ENCODE measurements at places on chromosomes 7 and 10. TPM values are rescaled to one million over a fixed set of nuclear protein-coding genes. Genes with fewer than 3 reads are reported as not detected.

TFPI2 gene
- total RNA-seq = 23.7 TPM

WNT2 gene
- 17.1 TPM for total RNA-seq

AQP1 gene
- 1,768 TPM for total RNA-seq

GRCh38 chr7:32461484-32461883 lies 28.7 kb downstream of the LSM5 start:
- DNase-seq = no peak
- H3K27me3 ChIP-seq = no peaks in the 10 kb centered on the region
- H3K27ac ChIP-seq = no peak overlapping the region
- H3K4me3 ChIP-seq = no peak overlapping the region
- H3K36me3 ChIP-seq = no peaks in the 10 kb centered on the region
- no peaks in the 10 kb centered on the region for H3K4me1 ChIP-seq

PLEKHA1 gene
- total RNA-seq = 22.3 TPM

DNA sequence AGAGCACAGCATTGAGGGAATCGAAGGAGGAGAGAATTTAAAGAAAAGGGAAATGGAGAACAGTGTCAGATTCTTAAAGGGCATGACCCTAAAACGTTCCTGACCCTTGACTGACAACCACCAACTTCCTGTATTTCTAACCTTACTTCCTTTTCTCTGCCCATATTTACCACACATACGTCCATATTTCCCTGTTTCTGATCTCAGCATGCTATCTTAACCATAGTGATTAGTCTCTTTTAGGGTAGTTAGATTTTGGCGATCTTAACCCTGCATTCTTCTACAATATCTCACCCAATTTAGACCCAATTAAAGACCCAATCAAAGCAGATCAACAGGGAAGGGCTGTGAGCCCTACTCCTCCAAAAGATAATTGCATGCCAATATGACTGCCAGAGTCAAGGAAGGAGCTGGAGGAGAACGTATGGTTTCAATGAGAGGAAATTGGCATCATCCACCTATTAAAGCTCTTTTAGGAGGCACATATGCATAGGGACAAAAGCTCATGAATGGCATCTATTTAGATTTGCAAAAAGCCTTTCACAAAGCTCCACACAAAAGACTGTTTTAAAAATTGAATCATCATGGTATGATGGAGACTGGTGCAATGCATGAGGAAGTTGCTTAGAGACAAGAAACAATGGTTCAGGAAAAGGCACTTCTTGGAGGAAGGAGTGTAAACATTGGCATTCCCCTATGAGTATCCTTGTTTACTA lies 49.0 kb upstream of the ARHGAP12 start:
- H3K36me3 ChIP-seq = no peaks in the 10 kb centered on the region
- no peak for DNase-seq
- H3K27me3 ChIP-seq = no peaks in the 10 kb centered on the region
- H3K4me1 ChIP-seq = no peaks in the 10 kb centered on the region
- no peak overlapping the region for H3K27ac ChIP-seq
- no peak overlapping the region for H3K4me3 ChIP-seq

PLAC9 gene
- 123 TPM for total RNA-seq

GIMAP6 gene
- 20.3 TPM for total RNA-seq

ANXA8 gene
- not detected for total RNA-seq

HTR5A gene
- not detected for total RNA-seq

GRCh38 chr10:124541076-124541903 lies 79.7 kb downstream of the LHPP start:
- no peak overlapping the region for H3K27ac ChIP-seq
- H3K36me3 ChIP-seq = no peaks in the 10 kb centered on the region
- no peaks in the 10 kb centered on the region for H3K27me3 ChIP-seq
- no peak overlapping the region for H3K4me3 ChIP-seq

- H3K36me3 ChIP-seq = no peaks in the 10 kb centered on the region
- no peak for DNase-seq
- H3K4me3 ChIP-seq = no peak overlapping the region
- H3K27ac ChIP-seq = no peak overlapping the region
- peaks cover 7% of the 10 kb centered on the region for H3K4me1 ChIP-seq
Observed at GRCh38 chr7:137682596-137682995, 164.2 kb downstream of the DGKI start.

DNA sequence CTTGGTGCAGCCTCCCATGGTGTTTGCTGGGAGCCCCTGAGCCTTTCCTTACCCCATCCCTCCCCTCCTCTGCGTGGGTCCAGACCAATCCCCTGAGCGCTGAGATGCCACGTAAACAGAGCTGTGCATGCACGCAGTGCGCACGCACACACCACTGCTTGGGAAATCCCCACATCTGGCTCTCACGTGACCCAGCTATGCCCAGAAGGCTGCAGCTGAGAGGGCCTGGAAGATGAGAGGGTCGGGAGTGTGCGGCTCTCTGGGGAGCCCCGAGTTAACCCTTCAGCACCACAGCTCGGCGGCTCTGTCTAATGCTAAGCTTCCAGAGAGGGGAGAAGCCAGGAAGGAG lies 177.2 kb downstream of the SH3PXD2A start:
- H3K4me1 ChIP-seq = no peaks in the 10 kb centered on the region
- H3K4me3 ChIP-seq = no peak overlapping the region
- no peak for DNase-seq
- no peak overlapping the region for H3K27ac ChIP-seq

GRCh38 chr10:117547716-117548668 lies 5.4 kb downstream of the EMX2 start:
- H3K4me3 ChIP-seq = no peak overlapping the region
- no peak for DNase-seq
- H3K27ac ChIP-seq = no peak overlapping the region
- H3K27me3 ChIP-seq = peaks cover 28% of the 10 kb centered on the region
- no peaks in the 10 kb centered on the region for H3K36me3 ChIP-seq
- peaks cover 27% of the 10 kb centered on the region for H3K4me1 ChIP-seq

- peak overlapping the region; percentile 69 for H3K27ac ChIP-seq
- no peak for DNase-seq
- no peaks in the 10 kb centered on the region for H3K27me3 ChIP-seq
- peaks cover 33% of the 10 kb centered on the region for H3K4me1 ChIP-seq
Observed at GRCh38 chr10:15167411-15168290, 842 bp downstream of the NMT2 start.

DNA sequence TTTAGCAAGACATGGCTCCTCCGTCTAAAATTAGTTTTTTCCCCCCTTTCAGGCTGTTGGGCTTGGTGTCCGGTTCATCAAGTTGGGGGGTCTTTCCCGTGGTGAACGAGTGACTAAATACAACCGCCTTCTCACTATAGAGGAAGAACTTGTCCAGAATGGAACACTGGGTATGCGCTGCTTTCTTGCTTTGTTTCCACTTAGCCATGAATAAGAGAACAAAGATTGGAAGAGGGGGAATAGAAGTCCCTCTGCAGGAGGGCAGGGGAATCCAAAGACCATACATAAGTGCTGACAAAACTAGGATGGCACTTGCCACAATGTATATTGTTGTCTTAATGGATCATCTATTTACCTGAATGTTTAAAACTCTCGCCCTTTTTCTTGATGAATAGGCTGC lies 30.5 kb downstream of the ENO4 start:
- H3K4me3 ChIP-seq = no peak overlapping the region
- H3K4me1 ChIP-seq = no peaks in the 10 kb centered on the region
- no peak overlapping the region for H3K27ac ChIP-seq
- no peak for DNase-seq
- H3K27me3 ChIP-seq = no peaks in the 10 kb centered on the region
- H3K36me3 ChIP-seq = no peaks in the 10 kb centered on the region

DNA sequence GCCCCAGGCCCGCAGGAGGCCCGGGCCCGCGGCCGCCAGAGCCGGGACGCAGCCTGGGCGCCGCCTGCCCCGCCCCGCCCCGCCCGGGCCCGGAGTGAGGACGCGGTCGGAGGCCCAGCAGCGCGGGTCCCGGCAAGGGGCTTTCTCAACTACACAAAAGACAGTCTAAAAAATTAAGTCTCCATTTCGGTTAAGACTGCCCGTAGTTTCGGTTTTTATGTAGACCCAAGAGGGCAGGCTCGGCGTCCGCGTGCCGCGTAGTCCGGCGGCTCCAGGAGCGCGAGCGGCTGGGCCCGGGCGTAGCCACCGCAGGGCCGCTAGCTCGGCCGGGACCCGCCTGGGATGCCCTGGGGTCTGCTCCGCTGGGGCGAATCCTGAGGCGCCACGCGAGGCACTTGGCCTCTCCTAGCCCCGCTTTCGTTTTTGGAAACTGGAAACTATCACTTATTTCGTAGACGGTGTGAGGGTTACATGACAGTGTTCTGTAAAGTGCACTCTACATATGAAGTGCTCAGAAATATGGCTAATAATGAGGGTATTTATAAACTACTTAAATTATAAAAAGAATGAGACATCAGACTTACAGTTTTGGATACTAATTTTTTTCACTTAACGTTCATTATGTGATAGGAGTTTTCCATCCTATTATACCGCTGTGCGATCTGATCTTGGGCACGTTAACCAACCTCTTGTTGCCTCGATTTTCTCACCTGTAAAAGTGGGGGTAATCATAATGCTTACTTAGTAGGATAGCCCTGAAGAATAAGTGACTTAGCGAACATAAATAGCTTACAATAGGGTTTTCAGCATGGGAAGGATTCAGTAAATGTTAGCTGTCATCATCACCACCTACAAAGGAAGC lies 573 bp downstream of the BLVRA start:
- no peaks in the 10 kb centered on the region for H3K36me3 ChIP-seq
- peak overlapping the region; percentile 98 for H3K4me3 ChIP-seq
- DNase-seq = no peak
- H3K4me1 ChIP-seq = peaks cover 13% of the 10 kb centered on the region
- H3K27ac ChIP-seq = peak overlapping the region; percentile 74

HABP2 gene
- not detected for total RNA-seq

GRCh38 chr7:41725013-41725412 lies 22.1 kb upstream of the INHBA start:
- no peak for DNase-seq
- H3K36me3 ChIP-seq = no peaks in the 10 kb centered on the region
- H3K27me3 ChIP-seq = no peaks in the 10 kb centered on the region
- H3K27ac ChIP-seq = no peak overlapping the region

GRCh38 chr7:158387546-158387891 lies 200.1 kb downstream of the PTPRN2 start:
- no peaks in the 10 kb centered on the region for H3K36me3 ChIP-seq
- no peaks in the 10 kb centered on the region for H3K4me1 ChIP-seq
- H3K4me3 ChIP-seq = no peak overlapping the region

CPXM2 gene
- total RNA-seq = 348 TPM

DNA sequence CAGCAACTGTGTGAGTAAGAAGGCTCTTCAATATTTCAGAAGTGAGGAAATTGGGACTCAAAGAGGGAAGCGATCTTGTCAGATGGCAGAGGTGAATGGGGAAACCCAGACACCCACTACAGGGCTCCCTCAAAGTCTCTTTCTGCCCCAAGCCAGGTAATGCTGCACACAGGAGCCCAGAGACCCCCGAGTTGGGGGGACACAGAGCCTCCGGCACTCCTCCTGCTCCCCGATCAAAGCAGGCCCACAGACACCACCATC lies 139.4 kb downstream of the TNS3 start:
- H3K36me3 ChIP-seq = peaks cover 11% of the 10 kb centered on the region
- no peak overlapping the region for H3K4me3 ChIP-seq
- peaks cover 8% of the 10 kb centered on the region for H3K4me1 ChIP-seq
- H3K27me3 ChIP-seq = no peaks in the 10 kb centered on the region
- DNase-seq = no peak

- no peak overlapping the region for H3K4me3 ChIP-seq
- H3K4me1 ChIP-seq = peaks cover 29% of the 10 kb centered on the region
- no peak overlapping the region for H3K27ac ChIP-seq
- H3K36me3 ChIP-seq = no peaks in the 10 kb centered on the region
- peaks cover 29% of the 10 kb centered on the region for H3K27me3 ChIP-seq
Observed at GRCh38 chr7:27170426-27171324, 3.4 kb downstream of the HOXA10 start.

CAMK2B gene
- 1.5 TPM for total RNA-seq

GRCh38 chr10:79073784-79074432 lies 5.1 kb downstream of the ZMIZ1 start:
- peaks cover 55% of the 10 kb centered on the region for H3K4me1 ChIP-seq
- no peaks in the 10 kb centered on the region for H3K27me3 ChIP-seq
- H3K36me3 ChIP-seq = no peaks in the 10 kb centered on the region
- no peak overlapping the region for H3K4me3 ChIP-seq
- no peak for DNase-seq
